Endothelial cell of umbilical vein (primary cell): ENCODE measurements at places on chromosomes 11 and 22. TPM values are rescaled to one million over a fixed set of nuclear protein-coding genes. Genes with fewer than 3 reads are reported as not detected.

DNA sequence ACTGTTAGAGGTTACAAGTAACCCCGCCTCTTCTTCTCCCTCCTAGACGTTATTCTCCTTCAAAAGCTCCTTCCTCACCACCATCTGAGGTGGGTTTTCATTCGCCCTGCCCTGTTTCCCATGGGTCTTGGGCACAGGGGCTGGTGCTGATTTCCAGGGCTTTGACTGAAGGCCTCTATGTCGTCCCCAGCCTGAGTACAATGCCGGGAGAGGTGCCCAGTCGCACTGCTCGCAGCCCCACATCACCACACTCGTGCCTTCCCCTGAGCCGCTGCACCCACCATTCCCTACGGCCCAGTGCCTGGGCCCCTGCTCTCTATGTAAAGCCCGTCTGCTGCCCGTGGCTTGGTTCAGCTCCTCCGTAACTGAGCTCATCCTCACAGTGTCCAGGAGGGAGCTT, 169.8 kb downstream of the DSCAML1 start:
- no peak for DNase-seq

DNA sequence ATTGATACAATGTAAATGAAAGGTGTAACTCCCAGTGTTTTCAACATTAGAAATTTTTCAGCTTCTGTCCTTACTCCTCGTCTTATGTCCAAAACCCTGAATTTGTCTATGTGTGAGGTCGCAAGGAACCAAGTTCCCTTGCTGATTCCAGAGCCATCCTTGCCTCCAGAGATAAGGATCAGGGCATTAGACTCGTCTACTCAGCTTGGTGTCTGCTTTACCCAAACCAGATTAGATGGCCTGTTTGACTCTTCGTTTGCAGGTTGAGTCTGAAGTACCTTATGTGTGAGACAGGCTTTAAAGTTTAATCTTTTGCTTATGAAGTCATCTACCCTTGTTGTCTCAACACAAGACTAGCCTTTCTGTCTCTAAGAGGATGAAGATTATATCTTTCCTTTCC, 55.6 kb downstream of the SPECC1L start:
- DNase-seq: no peak

- DNase-seq: peak; percentile 61
These were observed 679.9 kb upstream of the CCDC179 start for GRCh38 chr11:23540101-23540561.

GRCh38 chr22:46815896-46816731, 53.7 kb downstream of the TBC1D22A start:
- no peak for DNase-seq

DNA sequence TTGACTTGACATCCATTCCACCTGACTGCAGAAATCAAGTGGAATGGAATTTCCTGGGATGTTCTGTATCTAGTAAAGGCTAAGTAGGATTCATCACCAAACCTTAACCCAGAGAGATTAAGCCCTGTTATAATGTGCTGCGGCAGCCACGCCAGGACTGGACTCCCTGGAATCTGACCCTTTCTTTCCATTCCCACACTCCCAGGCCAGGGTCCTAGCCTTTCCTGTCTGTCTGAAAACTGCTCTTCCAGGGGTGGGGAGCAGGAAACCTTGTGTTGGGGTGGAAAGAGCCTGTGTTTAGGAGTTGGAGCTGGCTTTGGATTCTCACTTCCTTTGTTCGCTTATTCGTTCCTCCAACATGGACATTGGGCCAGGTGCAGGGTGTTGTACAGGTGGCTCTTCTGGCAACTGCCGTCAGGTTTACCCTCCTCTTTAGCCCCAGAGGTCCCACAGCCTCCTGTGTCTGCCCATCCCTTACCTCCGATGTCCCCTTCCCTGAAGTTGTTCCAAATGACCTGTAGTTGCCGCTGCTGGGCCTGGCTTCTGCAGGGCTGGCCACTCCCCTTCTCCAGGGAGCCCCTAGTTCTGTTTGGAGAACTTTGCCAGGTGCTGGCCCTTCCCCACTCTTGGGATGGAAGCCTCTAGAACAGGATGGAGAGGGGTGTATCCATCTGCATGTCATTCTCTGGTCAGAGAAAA, 20.5 kb upstream of the PARVB start:
- DNase-seq: peak; percentile 60

Gene FSHB
- total RNA-seq: not detected in 2 replicates
